ENCODE measurements at places on chromosomes 6 and 20. TPM values are rescaled to one million over a fixed set of nuclear protein-coding genes. Genes with fewer than 3 reads are reported as not detected.

Gene SLC32A1
- total RNA-seq, result not detected

- H3K36me3 ChIP-seq, result peaks cover 58% of the 10 kb centered on the region
- DNase-seq, result no peak
- H3K4me1 ChIP-seq, result peaks cover 13% of the 10 kb centered on the region
- peak overlapping the region; percentile 44 for H3K27ac ChIP-seq
Measured at GRCh38 chr20:37053230-37053950, 42.4 kb downstream of the RBL1 start.

DNA sequence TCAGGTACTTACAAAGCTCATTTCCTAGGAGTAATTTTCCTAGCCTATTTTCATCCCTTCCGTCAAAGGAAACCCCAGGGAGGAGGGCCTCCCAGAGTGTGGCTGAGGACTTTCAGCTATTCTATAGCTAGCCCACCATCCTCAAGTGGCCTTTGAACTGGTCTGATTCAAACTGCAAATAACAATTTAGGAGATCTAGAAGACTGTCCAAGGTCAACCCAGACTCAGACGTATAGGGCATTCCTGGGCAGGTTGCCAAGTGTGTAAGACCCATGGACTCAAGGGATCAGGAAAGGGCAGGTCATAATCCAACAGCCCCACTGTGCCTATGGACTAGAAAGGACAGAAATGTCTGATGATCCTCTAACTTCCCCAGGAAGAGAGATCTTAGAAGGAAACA lies 2.1 kb upstream of the RRAGD start:
- H3K36me3 ChIP-seq, result peaks cover 3% of the 10 kb centered on the region
- H3K4me1 ChIP-seq, result peaks cover 25% of the 10 kb centered on the region
- no peak overlapping the region for H3K27ac ChIP-seq
- no peak overlapping the region for H3K4me3 ChIP-seq

DNA sequence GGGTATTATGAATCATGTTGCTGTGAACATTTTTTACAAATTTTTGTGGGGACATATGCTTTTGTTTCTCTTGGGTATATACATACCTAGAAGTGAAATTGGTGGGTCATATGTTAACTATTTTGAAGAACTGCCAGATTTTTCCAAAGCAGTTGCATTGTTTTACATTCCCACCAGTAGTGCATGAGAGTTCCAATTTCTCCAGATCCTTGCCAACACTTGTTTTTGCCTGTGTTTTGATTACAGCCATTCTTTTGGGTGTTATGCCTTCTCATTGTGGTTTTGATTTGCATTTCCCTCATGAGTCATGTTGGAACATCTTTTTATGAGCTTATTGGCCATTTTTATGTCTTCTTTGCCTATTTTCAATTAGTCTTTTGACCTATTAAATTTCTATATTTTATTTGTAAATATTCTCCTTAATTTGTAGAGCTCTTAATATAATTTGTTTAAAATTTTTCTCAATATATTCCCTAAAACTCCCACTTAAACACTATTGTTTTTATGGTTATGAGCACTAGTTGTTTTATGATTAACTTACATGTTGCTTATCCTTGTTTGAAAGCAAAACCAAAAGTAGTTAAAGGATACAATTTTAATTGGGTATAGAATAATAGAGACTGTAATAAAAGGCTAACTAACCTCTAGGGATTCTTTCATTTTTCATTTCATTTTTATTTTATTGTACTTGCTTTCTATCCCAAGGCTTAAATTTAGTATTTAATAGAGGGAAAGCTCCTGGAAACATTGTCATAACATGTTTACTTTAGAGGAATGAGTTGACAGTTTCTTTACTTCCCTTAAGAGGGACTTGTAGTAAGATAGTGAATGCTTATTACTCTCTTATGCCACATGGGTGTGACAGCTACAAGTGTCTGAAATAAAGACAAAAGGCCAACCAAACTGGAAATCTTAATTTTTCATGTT lies 5.5 kb downstream of the UBR2 start:
- peaks cover 23% of the 10 kb centered on the region for H3K36me3 ChIP-seq
- peak overlapping the region; percentile 13 for H3K4me3 ChIP-seq
- peak overlapping the region; percentile 85 for H3K27ac ChIP-seq
- no peaks in the 10 kb centered on the region for H3K27me3 ChIP-seq

DNA sequence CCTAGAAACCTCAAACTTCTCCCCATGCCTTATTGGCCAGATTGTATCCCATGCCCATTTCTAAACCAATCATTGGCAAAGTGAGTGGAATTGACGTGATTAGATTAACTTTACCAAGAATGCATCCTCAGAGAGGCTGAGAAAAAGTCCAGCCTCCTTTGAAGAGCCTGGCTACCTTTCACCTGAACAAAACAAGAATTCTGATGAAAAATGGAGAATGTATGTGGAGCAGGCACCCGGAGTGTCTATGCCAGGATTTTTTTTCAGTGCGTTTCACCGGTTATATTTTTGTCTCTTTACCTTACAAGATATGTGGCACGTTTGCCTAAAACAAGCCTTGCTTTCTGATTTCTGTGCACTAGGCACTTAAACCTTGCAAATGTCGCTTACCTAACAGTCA lies 6.1 kb upstream of the TRAM2 start:
- H3K27ac ChIP-seq, result no peak overlapping the region
- no peak overlapping the region for H3K4me3 ChIP-seq
- H3K27me3 ChIP-seq, result peaks cover 25% of the 10 kb centered on the region

Gene LMBRD1
- 16.6 TPM for total RNA-seq

DNA sequence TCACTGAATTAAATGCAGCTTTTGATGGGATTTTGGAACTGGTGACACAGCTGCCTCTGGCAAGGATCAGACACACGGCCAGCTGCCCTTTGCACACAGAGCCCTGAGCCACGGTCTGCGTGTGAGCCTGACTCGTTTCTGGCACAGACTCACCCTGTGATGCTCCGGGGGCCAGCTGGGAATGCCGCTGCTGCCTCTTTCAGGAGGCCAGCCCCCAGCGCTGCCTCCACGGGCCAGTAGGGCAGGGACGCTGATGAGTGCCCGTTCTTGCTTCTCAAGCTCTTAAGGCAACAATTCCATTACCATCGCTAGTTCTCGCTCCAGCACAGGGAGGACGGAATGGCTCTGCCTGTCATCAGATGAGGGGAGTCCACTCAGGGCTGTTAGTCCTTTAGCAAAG lies 61.6 kb downstream of the IRF4 start:
- H3K4me3 ChIP-seq, result no peak overlapping the region
- no peak for DNase-seq
- peaks cover 21% of the 10 kb centered on the region for H3K36me3 ChIP-seq
- no peaks in the 10 kb centered on the region for H3K27me3 ChIP-seq

DNA sequence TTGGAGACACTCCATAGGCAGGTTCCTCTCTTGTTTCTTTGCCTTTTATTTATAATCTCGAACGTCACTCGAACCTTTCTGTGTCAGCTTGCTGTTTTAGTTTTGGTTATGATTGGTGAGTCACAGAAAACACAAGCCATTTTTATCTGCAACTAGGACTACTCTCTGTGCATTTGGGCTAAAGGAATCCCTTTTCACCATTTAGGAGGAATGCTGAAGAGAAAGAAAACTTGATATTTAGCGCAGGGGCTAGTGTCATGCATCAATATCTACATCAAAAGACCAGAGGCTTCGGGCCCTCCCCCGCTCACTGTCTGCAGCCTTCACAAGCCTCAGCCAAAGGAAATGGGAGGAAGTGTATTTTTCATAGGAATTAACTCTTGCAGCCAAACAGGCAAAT lies 507.8 kb upstream of the CITED2 start:
- no peaks in the 10 kb centered on the region for H3K36me3 ChIP-seq
- no peak overlapping the region for H3K4me3 ChIP-seq
- peaks cover 6% of the 10 kb centered on the region for H3K4me1 ChIP-seq
- H3K27me3 ChIP-seq, result peaks cover 3% of the 10 kb centered on the region
- DNase-seq, result no peak
- H3K27ac ChIP-seq, result no peak overlapping the region

GRCh38 chr6:106446983-106447382 lies 86.5 kb downstream of the CRYBG1 start:
- H3K4me1 ChIP-seq, result peaks cover 20% of the 10 kb centered on the region
- no peak for DNase-seq
- no peak overlapping the region for H3K4me3 ChIP-seq

DNA sequence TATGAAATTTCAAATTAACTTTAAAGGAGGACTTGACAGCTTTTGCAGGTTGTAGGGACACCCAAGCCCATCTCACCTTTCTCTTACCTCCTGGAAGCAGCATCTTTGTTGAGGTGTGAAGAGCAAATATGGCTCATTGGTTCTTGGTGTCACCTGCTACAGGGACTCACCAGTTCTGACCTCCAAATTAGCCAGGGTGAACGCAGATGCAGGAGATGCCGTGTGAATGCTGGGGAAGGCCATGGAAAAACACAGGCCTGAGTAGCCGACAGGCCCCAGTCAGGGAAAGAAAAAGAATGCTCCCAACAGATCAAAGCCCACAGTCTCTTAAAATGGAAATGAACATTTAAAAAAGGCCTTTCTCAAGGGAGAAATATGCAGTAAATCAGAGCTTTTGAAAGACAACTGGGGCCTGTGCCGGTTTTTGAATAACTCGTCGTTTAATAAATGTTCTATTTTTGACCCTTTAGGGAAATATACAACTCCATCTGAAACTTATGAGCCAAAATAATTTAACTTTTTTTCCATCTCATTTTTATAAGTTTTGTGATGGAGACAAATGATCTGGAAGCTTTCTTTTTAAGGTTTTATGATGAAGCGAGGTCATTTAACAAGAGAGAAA lies 167.5 kb downstream of the CD83 start:
- H3K27ac ChIP-seq, result no peak overlapping the region
- no peaks in the 10 kb centered on the region for H3K36me3 ChIP-seq
- no peak for DNase-seq

Gene C20orf202
- not detected for total RNA-seq

DNA sequence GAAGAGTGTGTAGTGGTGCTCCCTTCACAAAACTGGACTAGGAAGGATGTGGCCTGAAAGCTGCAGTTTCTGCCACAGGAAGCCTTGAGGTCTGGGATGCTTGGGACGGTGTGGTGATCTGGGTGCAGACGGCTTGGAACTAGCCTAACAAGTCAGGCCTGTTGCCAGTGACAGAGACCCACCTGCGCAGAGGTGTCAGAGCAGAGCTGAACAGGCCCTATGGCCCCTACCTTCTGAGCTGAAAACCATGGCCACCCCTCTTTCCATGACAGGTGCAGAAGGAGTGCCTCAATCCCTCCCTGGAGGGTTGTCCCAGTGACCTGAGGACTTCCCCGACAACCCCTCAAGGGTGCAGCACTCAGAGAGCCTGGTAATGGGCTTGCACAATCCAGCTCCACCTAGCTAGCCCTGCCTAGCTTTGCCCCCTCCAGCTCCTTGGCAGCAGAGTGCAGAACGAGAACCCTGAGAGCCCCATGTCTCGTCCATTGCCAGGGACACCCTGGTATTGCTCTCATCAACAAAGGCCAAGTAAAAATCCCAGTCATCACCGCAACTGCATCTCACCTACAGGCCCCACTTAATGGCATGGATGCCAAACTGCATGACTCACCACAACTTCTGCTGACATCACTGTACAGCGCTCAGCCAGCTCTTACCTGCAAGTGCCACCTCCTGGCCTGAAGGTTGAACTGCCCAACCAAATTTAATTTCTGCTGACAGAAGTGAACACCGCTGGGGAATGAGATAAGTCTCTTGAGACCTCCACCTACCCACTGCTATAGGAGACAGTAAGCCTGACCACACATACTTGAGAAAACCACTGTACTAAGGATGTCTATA lies 563.1 kb downstream of the TFAP2A start:
- H3K36me3 ChIP-seq, result no peaks in the 10 kb centered on the region
- H3K27ac ChIP-seq, result no peak overlapping the region
- no peak for DNase-seq
- no peaks in the 10 kb centered on the region for H3K4me1 ChIP-seq
- H3K27me3 ChIP-seq, result no peaks in the 10 kb centered on the region

- H3K27ac ChIP-seq, result no peak overlapping the region
- H3K27me3 ChIP-seq, result peaks cover 10% of the 10 kb centered on the region
- DNase-seq, result no peak
- H3K4me3 ChIP-seq, result no peak overlapping the region
- H3K4me1 ChIP-seq, result no peaks in the 10 kb centered on the region
Measured at GRCh38 chr6:132865364-132865763, 51.0 kb downstream of the RPS12 start.

Gene ABHD16B
- not detected for total RNA-seq

DNA sequence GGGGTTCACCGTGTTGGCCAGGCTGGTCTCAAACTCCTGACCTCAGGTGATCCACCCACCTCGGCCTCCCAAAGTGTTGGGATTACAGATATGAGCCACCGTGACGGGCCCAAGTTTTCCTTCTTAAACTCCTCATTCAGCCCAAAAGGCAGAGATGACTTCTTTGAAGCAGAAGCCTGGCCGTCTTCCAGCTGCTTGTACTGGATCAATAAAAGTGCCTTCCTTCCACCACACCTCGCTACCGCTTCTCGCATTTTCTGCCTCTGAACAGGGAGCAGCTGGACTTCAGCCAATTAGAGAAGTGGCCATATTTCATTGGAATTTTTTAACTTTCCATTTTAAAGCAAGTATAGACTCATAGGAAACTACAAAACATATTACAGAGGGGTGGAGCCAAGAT lies 241.1 kb downstream of the PREX1 start:
- no peak for DNase-seq
- H3K27me3 ChIP-seq, result peaks cover 14% of the 10 kb centered on the region
- H3K36me3 ChIP-seq, result no peaks in the 10 kb centered on the region
- H3K4me1 ChIP-seq, result no peaks in the 10 kb centered on the region

- H3K36me3 ChIP-seq, result no peaks in the 10 kb centered on the region
- H3K27ac ChIP-seq, result no peak overlapping the region
- no peak for DNase-seq
- peaks cover 9% of the 10 kb centered on the region for H3K4me1 ChIP-seq
- no peaks in the 10 kb centered on the region for H3K27me3 ChIP-seq
- H3K4me3 ChIP-seq, result no peak overlapping the region
Measured at GRCh38 chr6:169859978-169860703, 108.7 kb downstream of the ERMARD start.

Gene GSTA2
- total RNA-seq, result not detected

Gene SPATS1
- not detected for total RNA-seq

Gene SYCP2
- 4.8 TPM for total RNA-seq

GRCh38 chr6:133587546-133588160 lies 301.3 kb upstream of the TCF21 start:
- H3K27me3 ChIP-seq, result peaks cover 5% of the 10 kb centered on the region
- H3K4me3 ChIP-seq, result no peak overlapping the region
- DNase-seq, result no peak
- no peaks in the 10 kb centered on the region for H3K36me3 ChIP-seq
- H3K27ac ChIP-seq, result no peak overlapping the region

- H3K36me3 ChIP-seq, result no peaks in the 10 kb centered on the region
- H3K4me3 ChIP-seq, result no peak overlapping the region
- no peaks in the 10 kb centered on the region for H3K4me1 ChIP-seq
Measured at GRCh38 chr20:40073535-40074111, 615.4 kb downstream of the MAFB start.
